Activated naive CD4-positive, alpha-beta T cell treated with anti-CD3 and anti-CD28 coated beads, Interleukin-2, amount 50 U/mL, for 72 hours (primary cell): ENCODE measurements at places on chromosomes 3 and 15.

DNA sequence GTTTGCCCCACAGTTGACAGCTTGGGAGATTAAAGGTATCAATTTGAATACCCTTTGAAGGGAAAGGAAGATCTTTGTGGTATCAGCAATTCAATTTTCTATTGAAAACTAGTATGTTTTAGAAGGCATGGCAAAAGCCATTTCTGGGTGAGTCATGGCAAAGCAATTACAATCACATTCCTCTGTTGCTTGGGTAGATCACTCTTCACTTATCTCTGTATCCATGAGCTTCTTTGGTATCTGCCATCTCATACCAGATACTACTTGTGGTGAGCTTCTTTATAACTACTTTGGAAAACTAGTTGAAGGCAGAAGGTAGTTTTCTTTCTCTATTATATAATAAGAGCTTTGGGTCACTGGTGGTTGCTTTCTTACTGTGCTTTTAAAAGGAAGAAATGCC is 28.3 kb upstream of the LSAMP start:
- no peak for DNase-seq

GRCh38 chr3:140850210-140850955 is 91.3 kb upstream of the SLC25A36 start:
- DNase-seq, result no peak

GRCh38 chr3:106485802-106486201 is 617.0 kb upstream of the CBLB start:
- DNase-seq, result no peak

DNA sequence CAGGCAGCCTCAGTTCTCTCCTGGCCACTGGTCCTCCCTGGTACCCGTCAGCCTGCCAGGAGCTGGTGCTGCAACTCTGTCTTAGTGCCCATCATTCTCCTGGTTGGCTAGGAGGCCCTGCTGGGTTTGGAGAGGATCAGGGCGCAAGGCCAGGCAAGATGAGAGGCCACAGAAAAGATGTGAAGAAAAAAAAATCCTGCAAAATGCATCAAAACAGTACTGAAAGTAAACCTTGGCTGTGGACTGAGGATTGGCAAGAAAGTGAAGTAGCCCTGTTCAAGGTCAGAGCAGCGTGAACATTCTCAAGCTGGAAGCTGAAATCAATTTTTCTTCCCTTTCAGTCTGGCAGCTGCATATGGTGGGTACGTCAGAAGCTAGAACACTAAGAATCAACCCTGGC is 74.2 kb downstream of the GTF2E1 start:
- DNase-seq, result no peak

- DNase-seq, result no peak
Measured at GRCh38 chr3:72829701-72830100, 18.5 kb downstream of the SHQ1 start.

DNA sequence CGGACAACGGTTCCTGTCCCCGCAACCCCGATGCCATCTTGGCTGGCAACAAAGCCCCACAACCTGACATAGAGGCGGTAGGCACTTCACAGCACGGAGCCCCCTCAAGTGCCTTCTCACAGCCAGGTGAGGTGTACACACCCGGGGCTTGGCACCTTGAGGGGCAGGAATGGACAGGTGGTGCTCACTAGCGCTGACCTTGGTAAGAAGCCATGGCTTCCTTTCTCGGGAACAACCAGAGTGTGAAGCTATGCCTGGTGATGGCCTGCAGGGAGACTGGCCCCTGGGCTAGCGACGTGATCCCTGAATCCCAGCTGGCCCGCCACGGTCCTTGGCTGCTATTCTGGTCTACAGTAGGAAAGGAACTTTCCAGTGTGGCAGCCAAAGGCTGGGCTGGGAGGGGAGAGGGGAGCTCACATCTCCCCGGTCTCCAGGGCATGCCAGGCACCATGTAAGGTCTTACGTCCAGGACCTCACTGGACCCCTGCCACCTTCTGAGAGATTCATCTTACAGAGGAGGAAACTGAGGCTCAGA is 70.6 kb upstream of the RPL32 start:
- DNase-seq, result no peak

GRCh38 chr3:100400419-100400779 is 490 bp downstream of the TOMM70 start:
- peak; percentile 26 for DNase-seq

DNA sequence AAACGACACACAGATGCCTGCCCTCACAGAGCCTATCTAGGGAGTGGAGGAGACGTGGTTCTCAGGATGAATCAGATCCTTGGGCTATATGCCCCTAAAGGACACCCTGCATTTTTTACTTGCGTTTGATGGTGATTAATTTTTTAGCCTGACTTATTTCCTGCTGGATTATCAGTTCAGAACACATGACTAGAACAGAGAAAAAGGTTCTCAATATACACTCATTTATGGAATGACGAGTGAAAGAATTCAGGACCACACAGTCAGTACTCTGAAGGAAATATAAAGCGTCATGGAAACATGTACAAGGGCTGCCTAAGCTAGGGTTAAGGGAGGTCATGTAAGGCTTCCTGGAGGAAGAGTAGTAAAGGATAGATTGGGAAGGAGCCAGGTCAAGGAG is 121.8 kb downstream of the SSR3 start:
- DNase-seq, result no peak

DNA sequence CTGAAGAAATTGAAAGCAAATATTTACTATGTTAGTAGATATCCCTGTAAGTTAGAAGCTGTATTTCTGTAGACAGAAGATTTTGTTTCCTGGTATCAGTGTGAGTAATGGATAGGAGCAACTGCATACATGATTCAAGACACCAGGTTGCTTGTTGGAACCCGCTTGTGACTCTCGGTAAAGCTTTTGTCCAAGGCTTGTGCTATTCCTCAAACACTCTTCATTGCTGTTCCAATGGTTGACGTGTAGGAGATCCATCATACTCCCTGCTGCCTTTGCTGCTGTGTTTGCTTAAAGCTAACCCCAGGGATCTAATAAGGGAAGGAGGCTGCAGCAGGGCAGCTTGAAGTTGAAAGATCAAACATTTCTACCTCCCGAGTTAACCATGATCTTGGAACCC is 160.1 kb downstream of the RSRC1 start:
- no peak for DNase-seq

DNA sequence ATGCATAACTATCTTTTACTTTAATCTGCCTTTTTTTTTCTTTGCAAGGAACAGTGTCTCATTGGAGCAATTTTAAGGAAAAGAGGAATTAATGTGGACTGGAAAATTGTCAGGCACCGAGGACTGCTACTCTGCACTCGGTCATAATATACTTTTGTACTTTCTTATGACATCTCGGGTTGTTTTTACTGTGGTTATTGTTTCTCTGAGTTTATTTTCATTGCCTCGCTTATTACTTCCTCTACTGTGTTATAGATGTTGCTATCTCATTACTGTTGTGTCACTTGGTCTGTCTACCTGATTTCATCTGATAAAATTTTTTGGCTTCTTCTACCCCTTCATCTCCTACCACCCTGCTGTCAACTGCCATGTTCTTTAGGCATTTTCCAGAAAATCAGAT is 213.5 kb upstream of the POU1F1 start:
- DNase-seq, result no peak

DNA sequence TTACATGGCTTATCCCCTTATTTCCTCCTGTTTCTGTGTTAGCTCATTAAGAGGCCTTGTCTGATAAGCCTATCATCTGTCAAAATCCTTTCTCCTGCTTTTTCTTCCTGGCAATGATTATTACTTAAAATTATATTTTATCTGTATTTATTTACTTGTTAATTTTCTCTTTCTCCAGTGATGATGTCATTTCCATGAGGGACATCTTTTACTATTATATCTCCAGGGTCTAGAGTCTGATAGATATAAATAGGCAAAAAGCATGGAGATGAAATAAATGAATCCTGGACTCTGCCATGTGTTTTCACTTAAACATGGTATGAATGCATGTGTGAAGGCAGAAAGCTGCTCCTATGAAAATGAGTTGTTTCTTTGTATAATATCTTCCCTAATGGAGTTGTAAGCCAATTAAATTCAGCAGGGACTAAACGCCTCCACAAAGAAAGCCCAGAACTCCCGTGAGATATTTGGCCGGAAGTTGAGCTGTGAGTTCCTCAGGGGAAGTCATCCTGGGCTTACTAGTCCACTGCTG is 375.2 kb downstream of the TUSC7 start:
- DNase-seq, result no peak

DNA sequence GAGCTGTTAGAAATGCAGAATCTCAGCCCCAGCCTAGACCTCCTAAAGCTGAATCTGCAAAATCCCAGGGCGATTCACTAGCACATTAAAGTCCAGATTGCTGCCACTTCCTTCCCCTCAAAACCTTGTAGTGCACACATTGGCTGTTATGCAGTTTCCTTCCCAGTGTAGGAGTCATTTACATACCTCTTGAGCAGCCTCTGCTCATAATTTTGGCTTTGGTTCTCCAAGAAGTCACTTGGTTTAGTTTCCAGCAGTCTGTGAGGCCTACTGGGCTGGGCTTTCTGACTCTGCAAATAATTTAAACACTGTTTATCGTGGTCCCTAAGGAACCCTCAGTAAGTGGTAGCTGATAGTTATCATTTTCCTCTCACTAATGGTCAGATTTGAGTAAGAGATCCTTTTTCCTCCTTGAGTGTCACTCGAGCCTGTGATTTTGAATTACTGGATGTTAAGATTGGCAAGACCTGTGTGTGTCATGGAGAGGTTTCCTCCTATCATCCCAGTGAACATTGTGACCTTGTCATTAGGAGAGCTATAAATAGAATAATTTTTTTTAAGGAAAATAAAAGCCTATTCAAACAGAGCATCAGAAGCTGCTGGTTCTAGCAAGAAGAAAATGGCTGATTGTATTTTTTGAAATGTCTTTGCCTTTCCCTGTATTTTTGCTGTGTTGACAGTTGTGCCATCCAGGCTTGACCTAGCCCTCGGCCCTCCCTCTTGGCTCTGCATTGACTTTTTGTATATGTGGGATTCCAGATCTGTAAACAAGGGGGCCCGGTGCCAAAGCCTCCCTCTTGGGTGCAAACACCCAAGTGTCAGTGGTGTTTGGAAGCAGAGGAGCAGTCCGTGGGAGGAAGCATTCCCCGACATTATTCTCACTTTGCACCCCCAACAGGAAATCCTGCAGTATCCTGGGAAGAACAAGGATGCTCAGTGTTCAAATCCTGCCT is 134.8 kb upstream of the ANKRD28 start:
- no peak for DNase-seq

GRCh38 chr15:37099319-37100108 is 835 bp downstream of the MEIS2 start:
- no peak for DNase-seq

DNA sequence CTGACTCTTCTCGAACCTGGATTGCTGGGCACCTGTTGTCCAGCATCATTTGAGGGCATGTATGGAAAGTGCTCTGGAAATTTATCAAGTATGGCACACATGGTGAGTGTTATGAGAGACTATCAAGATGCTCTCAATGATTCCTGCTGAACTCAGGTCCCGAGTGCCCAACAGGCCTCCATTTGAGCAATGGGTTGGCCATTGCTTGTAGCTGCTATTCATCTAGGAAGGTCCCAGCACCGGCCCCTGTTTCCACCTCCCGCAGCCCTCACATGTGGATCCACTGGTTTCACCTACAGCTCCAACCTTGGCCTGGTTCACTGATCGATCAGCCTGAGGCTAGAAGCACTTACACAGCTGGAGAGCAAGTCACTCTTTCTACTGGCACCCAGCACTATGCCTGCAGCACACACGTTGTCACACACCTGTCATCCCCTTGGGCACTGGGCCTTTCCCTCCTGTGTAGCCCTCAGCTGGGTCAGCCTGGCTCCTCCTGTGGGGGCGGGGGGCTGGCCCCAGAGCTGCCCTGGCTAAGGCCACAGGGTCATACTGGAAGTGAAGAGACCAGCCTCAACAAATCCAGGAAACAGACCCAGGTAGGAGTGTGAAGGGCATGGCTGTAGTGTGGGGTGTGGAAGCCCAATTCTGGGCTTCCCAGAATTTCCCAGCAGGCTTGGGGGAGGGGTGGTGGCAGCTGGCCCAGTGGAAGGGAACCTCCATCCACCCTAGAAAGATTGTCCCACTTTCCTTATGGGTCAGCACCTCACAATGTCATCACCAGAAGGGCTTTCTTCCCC is 41.7 kb upstream of the SMAD3 start:
- DNase-seq, result no peak

- DNase-seq, result no peak
Measured at GRCh38 chr3:89098964-89099585, 8.3 kb upstream of the EPHA3 start.

GRCh38 chr3:181610083-181610972 is 101.4 kb upstream of the SOX2 start:
- DNase-seq, result no peak

- no peak for DNase-seq
Measured at GRCh38 chr15:46786590-46787285, 930.6 kb upstream of the SEMA6D start.

DNA sequence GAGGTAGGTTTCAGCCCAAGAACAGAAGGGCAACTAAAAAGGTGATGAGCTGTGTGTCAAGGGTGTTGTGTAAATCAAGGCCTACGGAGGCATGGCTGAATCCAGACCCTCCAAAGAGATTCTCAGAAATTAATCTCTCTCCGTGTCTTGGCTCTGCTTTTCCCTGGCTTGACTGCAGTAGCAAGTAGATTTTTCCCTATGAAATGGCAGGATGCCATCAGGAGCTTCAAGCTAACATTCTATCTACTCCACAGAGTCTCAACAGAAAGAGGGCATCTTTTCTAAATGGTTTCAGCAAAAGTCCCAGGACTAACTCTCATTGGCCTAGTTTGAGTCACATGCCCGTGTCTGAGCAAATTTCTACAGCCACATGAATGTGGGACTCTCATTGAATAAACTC is 58.3 kb downstream of the LSM3 start:
- no peak for DNase-seq

- DNase-seq, result no peak
Measured at GRCh38 chr3:124322309-124322880, 330.5 kb upstream of the ROPN1 start.

DNA sequence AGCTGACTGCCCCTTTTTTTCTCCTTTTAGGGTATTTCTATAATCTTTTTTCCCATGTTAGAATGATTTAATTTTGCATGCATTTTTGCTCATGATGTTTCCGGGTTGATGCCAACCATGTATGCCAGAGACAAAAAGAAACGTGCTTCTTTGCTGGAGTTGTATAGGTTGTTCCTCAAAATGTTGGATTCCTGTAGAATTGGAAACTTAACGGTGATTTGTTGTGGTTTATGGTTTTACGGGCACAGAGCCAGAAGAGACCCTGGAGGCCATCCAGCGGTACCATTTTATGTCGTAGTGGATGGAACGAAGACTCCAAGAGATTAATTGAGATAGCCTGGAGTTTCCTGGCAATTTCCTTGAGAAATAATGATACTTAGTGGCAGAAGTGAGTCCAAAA is 481.5 kb upstream of the RGMA start:
- DNase-seq, result no peak
